Brain pericyte (primary cell): ENCODE measurements at places on chromosomes 2 and 18.

DNA sequence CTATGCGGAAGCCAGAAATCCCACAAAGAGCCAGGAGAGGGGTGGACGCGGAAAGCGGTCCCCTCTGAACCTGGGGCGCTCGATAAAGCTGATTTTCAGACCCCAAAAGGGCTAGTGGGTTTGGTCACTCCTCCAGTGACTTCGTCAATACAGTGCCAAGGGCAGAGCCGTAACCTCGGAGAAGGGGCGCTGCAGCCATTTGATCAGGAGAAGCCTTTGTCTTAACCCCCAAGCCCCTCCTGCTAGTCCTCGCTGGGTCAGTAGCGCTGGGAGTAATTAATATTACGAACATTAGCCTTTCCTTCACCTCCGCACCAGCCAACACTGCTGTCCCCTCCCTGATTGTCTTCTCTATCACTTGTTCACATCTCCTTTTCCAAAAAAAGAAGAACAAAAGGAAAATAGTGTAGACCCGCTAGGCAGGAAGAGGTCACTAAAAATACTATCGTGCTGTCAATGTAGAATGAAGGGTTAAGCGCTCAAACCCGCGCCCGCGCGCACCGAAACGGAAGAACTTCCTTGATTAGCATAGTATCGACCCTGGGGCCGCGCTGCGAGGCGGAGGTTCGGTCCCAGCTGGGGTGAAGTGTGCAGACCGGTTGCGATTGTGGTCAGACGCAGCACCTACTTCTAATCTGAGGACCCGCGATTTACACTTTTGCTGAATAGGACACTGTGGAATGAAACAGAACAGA lies 63.2 kb upstream of the MAPRE2 start:
- DNase-seq, result no peak

DNA sequence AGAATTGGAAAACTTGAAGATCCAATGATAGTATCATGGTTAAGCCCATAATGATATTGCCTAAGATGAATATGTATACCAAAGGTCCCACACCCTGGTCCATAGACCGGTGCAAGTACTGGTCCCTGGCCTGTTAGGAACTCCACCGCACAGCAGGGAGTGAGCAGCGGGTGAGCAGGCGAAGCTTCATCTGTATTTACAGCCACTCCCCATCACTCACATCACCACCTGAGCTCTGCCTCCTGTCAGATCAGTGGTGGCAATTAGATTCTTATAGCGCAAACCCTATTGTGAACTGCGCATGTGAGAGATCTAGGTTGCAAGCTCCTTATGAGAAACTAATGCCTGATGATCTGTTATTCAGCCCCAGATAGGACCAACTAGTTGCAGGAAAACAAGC lies 402.4 kb downstream of the EPHA4 start:
- DNase-seq, result no peak

DNA sequence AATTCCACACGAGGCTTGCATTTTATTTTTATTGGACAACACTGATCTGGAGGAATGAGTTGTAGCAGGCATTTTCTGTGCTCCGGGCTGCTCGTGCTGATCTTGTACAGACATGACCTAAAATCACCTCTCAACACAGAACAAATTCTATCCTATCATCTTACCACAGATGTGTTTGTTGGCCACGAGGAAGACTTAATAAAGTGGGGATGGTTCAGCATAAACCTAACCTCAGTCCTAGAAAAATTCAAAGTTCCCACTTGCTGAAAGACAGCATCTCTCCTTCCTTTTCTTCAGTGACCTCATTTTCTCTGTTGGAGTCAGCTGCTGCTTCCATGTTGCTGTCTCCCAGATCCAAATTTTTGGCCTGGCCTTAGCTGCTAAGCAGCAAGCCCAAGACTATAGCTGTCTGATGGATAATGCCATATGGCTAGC lies 45.3 kb downstream of the RBKS start:
- no peak for DNase-seq

- DNase-seq, result no peak
These were observed 460.6 kb downstream of the TSN start for GRCh38 chr2:122216071-122216470.

DNA sequence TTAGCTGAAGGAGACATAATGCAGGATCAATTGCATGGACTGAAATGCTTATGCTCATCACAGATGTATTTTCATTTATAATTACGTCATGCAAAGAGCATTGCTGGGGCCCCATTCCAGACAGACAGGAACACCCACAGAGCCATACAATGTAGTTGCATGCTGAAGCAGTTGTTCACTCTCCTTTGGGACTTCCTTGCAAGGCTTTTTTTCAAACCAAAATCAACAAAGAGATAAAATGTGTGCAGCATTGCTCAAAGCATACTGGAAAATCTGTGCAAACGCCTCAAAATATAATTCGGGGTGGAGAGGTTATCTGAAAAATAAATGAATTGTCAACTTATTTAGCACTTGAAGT lies 463.2 kb downstream of the CDH2 start:
- DNase-seq, result peak; percentile 88

DNA sequence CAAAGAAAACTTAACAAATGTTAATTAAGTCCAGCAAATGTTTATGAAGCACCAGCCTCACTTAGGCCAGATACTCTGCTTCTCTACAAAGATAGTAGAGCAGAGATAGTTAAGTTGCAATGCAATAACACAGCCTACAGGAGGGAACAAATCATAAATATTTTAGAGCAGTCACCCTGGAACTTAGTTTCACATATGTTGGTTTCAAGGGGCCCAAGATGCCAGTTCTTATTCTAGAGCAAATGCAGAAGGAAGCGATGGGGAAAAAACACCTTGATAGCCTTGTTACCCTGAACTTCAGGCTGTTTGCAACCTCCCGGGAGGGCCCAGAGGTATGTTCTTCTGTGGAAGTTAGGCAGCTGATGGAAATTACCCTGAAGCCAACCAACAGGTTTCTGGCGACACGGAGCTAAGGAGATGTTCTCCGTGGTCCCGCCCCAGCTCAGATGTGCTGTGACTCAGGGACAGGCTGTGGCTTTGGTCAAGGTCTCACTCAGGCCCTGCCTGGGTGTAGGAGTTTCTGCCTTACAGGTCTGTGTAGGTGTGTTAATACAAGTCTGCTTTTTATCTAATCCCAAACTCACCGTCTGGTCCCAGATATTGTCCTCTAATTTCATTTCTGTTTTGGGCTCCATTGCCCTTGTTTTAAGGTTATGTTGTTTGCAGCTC lies 3.8 kb downstream of the CTIF start:
- no peak for DNase-seq

- DNase-seq, result no peak
These were observed 231.2 kb upstream of the FOSL2 start for GRCh38 chr2:28161466-28161865.

- peak; percentile 30 for DNase-seq
These were observed 58.3 kb downstream of the WDR7 start for GRCh38 chr18:56709463-56709862.

- DNase-seq, result no peak
These were observed 5.3 kb upstream of the DLX1 start for GRCh38 chr2:172079838-172080640.

GRCh38 chr18:46456691-46457090 lies 200.3 kb downstream of the LOXHD1 start:
- DNase-seq, result no peak

DNA sequence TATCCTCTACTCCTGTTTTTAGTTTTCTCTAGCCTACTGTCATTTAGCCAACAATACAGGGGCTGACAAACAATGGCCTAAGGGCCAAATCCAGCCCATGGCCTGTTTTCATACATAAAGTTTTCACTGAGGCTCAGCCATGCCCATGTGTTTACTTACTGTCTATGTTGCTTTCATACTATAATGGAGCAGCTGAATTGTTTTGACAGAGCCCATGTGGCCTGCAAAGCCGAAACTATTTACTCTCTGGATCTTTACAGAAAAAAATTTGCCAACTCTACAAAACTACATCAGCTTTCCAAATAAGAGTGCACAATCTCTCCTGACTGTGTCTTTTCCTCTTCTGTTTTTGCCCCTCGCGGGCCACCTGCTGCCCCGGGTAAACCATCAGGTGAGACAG lies 24.0 kb downstream of the LGALSL start:
- DNase-seq, result no peak

- DNase-seq, result no peak
These were observed 47.6 kb upstream of the FAM124B start for GRCh38 chr2:224449212-224450147.

- DNase-seq, result no peak
These were observed 374.1 kb downstream of the ARHGAP15 start for GRCh38 chr2:143503280-143503679.

DNA sequence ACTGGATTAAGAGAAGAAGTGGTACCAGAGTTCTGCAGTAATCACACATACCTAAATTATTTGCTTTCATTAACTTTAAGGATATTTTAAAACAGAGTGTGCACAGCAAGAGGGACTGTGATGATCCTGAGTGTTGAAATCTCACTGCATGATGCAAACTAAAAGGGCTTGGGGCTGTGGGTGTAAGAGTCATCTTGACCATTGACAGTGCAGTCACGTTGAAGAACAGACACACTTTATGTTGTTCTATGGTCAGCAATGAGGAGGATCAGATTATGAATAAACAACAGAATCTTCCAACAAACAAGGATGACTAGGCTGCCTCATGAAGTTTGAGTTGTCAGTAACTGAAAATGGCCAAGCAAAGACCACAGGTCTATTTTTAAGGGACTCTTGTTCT lies 87.2 kb upstream of the GALNT5 start:
- DNase-seq, result no peak

DNA sequence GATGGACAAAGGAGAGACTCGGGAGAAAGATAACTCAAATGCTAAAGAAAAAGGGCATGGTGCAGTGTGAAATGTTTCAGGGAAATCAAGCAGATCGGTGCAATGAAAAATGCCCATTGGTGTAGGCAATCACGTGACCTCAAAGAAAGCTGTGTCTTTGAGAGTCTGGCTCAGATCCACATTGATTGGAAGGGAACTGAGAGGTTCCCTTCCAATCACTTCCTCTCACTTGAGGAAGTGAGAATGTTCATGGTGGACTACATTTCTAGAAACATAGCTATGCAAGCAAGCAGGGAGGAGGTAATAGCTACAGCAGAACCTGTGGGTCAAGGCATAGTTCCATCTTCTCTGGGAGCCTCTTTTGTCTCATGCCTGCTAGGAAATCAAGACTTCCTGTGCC lies 187.4 kb downstream of the LPIN1 start:
- DNase-seq, result no peak

DNA sequence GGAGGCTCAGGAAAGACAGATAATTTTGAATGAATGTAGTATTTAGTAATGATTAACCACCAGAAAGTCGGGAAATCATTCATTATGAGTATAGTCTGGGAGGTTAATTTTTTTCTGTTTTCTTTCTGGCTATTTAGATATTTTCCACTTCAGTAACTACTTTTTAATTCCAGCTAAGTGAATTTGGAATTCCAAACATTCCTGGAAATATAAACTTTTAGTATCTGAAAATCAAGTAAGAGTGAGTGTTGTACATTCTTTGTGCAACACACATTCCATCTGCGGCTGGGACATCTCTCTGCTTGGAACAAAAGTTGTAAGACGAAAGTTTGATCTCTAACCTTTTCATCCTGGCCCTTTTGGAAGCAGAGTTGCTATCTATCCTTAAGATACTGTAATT lies 275.7 kb upstream of the SPRED2 start:
- DNase-seq, result no peak

DNA sequence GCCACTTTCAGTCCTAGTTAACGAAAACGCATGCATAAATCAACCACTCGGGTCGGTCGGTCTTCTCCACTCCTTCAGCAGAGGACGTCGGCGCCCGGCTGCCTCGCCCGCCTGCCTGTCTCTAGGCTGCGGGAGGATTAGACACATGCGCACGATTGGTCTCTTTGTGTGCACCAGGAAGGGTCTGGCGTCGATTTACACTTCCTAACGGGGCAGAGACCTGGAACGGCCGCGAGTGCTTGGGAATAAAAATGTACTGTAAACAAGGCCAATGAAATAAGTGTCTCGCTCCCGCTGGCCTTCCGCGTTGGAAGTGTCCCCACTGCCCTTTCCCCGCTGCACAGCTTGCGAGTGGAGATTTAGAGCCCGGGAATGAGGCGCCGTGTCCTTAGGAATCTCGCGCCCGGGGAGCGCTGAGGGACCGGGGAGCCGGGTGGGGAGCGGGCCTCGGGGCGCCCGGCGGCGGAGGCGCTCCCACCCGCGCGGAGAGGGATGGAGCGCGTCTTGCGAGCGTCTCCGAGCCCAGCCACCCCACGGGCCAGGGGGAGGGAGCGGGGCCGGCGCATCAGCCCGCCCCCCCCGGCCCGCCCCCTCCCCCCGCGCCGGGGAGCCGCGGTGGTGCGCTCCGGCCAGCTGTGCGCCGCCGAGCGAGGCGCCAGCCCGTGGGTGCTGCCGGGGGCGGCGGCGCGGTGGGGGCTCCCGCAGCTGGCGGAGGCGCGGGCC lies at the start of gene DOK6:
DOK6 (plus strand) TSS at position 636 of the 723 bp plus-strand sequence.
- DNase-seq, result peak; percentile 40

- DNase-seq, result no peak
These were observed 129.3 kb downstream of the LNPK start for GRCh38 chr2:175872721-175873120.

DNA sequence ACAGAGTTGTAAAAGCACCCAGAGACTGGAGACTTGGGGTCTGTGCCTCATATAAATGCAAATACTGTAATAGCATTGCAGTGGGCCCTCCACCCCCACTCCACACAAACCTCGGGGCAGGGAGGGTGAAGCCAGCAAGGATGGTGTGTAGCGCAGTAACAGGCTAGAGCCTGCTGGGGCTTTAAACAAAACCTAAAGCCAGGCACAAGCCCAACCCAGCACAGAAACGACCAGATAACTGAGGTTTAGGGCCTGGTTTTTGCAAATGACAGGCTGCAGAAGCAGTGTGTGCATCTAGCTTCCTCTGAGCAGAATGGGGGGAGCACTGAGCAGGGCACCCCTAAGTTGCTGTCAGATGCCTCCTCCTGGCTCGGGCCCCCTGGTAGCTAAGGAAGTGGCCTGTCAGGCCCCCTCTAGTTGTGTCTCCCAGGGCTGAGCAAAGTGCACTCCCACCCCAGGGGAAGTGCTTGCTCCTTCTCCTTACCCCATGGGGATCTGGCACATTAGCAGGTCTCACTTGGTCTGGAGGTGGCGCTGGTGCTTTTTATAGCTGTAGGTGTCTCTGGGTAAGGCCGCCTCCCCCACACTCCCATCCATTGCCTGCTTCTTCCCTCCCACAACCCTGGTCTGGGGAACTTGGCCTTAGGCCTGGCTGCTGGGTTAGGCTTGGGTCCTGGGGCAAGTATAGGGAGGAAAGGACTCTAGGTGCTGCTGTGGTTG lies 135.1 kb downstream of the CELF4 start:
- no peak for DNase-seq

DNA sequence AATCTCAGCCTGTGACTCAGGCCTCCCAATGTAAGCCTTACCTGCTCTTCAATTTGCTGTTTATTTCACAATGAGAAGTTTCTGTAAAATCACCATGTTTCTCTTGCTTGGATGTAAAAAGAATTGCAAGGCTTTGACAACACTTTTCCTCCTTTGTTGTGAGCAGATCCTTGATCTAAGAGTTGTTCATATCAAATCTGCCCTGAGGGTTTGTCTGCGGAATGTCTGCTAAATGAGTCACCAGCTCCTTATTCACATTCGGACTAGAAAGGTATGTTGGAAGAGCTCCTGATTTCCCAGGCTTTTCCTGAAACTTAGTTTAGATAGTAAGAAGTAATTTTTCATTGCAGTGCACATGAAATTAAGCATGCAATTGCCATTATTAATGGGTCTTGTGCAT lies 268.2 kb upstream of the TCF4 start:
- no peak for DNase-seq
